NCI-H1417 (cell line): ENCODE measurements at places on chromosomes 2 and 18.

DNA sequence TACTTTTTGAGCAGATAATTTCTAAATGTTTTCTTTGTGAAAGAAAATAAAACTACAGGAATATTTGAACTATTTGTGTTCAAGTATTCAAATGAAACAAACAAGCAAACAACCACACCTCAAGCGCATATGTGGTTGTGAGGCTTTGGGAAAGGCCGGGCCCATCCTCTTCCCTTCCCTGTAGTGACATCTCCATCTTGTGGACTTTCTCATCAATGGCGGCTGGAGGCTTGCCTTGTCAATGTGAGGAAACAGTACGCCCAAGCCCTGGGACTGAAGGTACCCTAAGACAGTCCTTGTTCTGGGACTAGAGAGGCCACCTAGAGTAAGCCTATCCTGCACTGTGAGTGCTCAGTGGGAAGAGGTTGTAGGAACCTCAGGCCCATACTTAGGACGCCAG is 166.8 kb downstream of the TPGS2 start:
- peak; percentile 25 for DNase-seq

GRCh38 chr2:133581010-133581760 is 12.9 kb upstream of the NCKAP5 start:
- DNase-seq, result no peak

- DNase-seq, result no peak
These were observed 135.2 kb downstream of the NYAP2 start for GRCh38 chr2:225534697-225535096.

GRCh38 chr2:202541137-202541536 is 93.6 kb upstream of the FAM117B start:
- DNase-seq, result no peak

- DNase-seq, result no peak
These were observed 5.3 kb upstream of the ARHGAP15 start for GRCh38 chr2:143123911-143124310.

DNA sequence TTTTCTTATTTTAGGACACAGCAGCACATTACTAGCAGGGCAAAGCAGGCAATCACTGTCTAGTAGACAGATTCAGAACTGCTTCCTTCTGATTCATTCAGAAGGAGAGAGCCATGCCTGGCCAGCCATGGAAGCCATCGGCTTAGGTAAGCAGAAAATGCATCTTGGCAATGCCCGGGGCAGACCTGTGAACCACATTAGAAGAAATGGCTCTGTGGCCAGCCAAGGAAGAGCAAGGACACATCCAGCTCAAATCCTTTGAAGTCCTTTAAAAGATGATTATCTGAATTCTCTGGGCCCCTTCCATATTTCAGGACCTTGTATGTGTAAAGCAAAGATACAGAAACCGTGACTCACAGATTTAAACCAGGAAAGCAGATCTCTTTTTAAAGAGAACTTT is 227.4 kb downstream of the PID1 start:
- no peak for DNase-seq

GRCh38 chr2:192286093-192286701 is 91.5 kb upstream of the TMEFF2 start:
- peak; percentile 76 for DNase-seq

DNA sequence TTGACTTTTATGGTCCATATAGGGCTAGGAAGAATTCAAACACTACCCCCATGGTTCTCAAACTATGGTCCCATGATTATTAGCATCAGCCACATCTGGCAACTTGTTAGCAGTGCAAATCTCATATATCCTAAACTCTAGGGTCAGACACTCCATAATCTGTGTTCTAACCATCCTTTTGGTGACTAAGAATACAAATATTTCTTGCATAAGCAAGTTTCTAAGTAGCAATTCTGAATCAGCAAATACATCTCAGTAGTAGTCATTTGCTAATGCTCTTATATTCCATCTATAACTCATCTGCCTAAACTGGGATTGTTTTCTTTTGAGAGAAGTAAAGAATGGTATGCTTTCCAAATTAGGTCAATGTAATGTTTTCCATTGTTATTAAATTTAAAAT is 447.3 kb downstream of the TMX3 start:
- no peak for DNase-seq

- no peak for DNase-seq
These were observed 265.1 kb downstream of the ZNF521 start for GRCh38 chr18:25086876-25087275.

- DNase-seq, result peak; percentile 17
These were observed 30.2 kb downstream of the PRKCE start for GRCh38 chr2:45681675-45682074.

GRCh38 chr18:54983041-54983686 is 23.9 kb upstream of the CCDC68 start:
- DNase-seq, result peak; percentile 82

GRCh38 chr2:168137510-168138180 is 109.8 kb downstream of the STK39 start:
- DNase-seq, result no peak

DNA sequence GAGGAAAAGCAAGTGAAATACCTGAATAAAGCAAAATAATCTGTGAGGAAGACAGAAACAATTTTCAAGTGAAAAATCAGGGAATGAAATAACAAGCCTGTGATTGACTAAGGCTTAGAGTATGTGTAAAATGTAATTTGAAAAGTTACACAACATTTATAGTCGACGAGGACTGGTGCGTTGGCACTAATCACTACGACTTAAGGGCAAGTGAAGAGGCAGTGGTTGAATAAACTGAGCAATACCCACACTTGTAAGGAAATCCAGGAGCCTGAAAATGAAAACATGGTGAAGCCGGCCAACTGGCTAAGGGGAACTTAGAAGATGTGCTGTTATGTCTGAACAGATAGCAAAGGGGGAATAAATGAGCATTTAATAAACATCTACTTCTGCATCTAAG is 13.4 kb downstream of the DOK1 start:
- DNase-seq, result no peak

DNA sequence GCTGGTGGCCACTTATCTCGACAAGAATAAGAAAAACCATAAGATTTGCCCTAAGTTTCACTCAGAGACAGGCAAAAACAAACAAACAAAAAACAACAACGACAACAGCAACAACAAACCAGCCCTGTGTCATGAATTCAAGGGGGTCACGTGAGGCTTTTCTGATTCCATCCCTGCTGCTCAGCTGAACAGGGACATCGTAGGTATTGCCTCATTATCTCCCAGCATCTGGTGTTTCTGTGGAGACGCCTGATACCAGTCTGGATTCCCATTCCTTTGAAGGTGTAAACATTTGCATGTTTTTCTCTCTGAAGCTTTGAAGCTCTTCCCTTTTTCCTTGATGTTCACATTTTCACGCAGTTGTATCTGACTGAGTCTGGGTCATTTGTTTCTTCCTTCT is 117.4 kb downstream of the KCNF1 start:
- DNase-seq, result no peak

DNA sequence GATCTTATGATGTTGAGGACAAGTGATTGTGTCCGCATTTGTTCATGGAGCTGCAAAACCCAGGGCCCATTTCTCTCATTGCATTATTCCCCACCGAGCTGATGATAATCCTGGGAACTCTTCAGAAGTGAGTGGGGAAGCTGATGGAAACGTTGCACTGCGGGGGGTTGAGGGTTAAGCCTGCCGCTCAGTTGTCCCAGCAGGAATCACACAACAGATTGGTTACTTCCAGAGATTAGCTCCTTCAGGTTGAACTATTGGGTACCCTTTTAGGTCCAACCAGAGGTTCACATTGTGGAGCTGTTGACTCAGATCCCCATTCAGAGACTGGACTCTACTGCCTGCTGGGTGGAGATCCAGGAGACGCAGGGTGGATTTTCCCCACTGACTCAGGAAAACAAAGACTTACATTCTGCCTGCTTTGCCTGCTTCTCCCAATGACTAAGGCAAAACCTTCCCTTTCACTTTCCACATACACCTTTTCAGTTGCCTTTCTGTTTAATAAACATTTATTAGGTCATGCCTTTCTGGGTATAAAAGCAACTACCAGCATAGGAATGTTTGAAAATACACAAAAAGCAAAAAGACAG is 286.4 kb downstream of the TXNL1 start:
- DNase-seq, result no peak

GRCh38 chr2:20476481-20476880 is 29.6 kb downstream of the RHOB start:
- no peak for DNase-seq
